ENCODE measurements at places on chromosomes 7 and 10.

DNA sequence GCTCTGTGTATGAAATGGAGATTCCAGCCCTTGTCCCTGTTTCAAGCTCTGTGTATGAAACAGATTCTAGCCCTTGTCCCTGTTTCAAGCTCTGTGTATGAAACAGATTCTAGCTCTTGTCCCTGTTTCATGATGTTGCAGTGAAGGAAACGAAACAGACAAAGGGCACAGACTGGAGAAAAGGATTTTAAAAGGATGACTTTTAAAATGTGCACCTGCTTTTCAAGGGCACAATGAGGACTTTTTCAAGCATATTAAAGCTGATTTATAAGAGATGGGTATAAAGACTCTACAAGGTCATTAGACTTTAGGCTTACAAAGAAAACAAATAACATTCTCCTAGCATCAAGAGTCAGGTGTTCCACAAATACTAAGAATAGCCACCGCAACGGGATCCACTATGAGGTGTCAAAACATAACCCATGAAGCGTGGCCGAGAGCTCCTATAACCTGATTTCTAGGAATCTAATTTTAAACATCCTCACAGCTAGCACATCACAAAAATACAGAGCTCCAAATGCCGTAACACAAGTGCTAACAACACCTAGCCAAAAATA lies 29.0 kb downstream of the DIP2C start:
- H3K4me1 ChIP-seq, result no peaks in the 10 kb centered on the region
- H3K4me3 ChIP-seq, result no peak overlapping the region
- H3K27ac ChIP-seq, result no peak overlapping the region
- no peaks in the 10 kb centered on the region for H3K36me3 ChIP-seq

GRCh38 chr7:1253681-1254181 lies 21.1 kb downstream of the UNCX start:
- H3K27me3 ChIP-seq, result peaks cover 51% of the 10 kb centered on the region
- no peak for DNase-seq
- H3K4me1 ChIP-seq, result no peaks in the 10 kb centered on the region
- no peaks in the 10 kb centered on the region for H3K36me3 ChIP-seq
- no peak overlapping the region for H3K27ac ChIP-seq

GRCh38 chr7:32952876-32953275 lies 4.4 kb upstream of the FKBP9 start:
- no peaks in the 10 kb centered on the region for H3K36me3 ChIP-seq
- H3K4me1 ChIP-seq, result peaks cover under 1% of the 10 kb centered on the region
- peaks cover 14% of the 10 kb centered on the region for H3K27me3 ChIP-seq
- H3K27ac ChIP-seq, result no peak overlapping the region

- no peaks in the 10 kb centered on the region for H3K27me3 ChIP-seq
- H3K4me3 ChIP-seq, result no peak overlapping the region
- peaks cover 9% of the 10 kb centered on the region for H3K4me1 ChIP-seq
- no peaks in the 10 kb centered on the region for H3K36me3 ChIP-seq
- H3K27ac ChIP-seq, result no peak overlapping the region
These were observed 48.1 kb downstream of the INSYN2A start for GRCh38 chr10:127148066-127148932.

- H3K36me3 ChIP-seq, result no peaks in the 10 kb centered on the region
- no peak for DNase-seq
- no peaks in the 10 kb centered on the region for H3K4me1 ChIP-seq
These were observed 8.1 kb upstream of the PRXL2A start for GRCh38 chr10:80400136-80400804.

- no peak for DNase-seq
- H3K27ac ChIP-seq, result no peak overlapping the region
- H3K4me1 ChIP-seq, result peaks cover 6% of the 10 kb centered on the region
These were observed 130.8 kb upstream of the TCF7L2 start for GRCh38 chr10:112819231-112819630.

- H3K36me3 ChIP-seq, result no peaks in the 10 kb centered on the region
- no peak overlapping the region for H3K27ac ChIP-seq
- H3K4me3 ChIP-seq, result no peak overlapping the region
- no peaks in the 10 kb centered on the region for H3K27me3 ChIP-seq
These were observed 122.0 kb upstream of the TCERG1L start for GRCh38 chr10:131433568-131433967.

DNA sequence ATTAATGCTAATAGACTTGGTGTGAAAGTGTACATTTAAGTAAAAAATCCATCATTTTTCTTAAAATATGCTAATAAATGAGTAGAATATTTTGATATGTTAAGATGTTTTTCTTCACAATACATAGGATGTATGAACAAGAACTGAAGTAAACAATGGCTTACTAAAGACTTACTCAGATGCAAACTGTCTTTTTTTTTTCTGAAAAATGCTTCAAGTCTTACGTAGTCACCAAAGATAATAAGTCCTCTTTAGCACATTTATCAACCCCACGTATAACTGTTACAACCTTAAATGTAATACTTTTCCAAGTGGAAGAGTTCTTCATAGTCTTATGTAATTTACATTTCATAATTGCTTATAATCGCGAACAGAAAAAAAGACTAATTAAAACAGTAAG lies 54.8 kb downstream of the MDFIC start:
- H3K27me3 ChIP-seq, result no peaks in the 10 kb centered on the region
- peaks cover 22% of the 10 kb centered on the region for H3K36me3 ChIP-seq
- H3K4me3 ChIP-seq, result no peak overlapping the region
- peaks cover 50% of the 10 kb centered on the region for H3K4me1 ChIP-seq
- no peak for DNase-seq

All from activated naive CD8-positive, alpha-beta T cell treated with anti-CD3 and anti-CD28 coated beads, Interleukin-2, amount 50 U/mL, for 24 hours (primary cell).